ENCODE measurements at places on chromosomes 12 and 14.

DNA sequence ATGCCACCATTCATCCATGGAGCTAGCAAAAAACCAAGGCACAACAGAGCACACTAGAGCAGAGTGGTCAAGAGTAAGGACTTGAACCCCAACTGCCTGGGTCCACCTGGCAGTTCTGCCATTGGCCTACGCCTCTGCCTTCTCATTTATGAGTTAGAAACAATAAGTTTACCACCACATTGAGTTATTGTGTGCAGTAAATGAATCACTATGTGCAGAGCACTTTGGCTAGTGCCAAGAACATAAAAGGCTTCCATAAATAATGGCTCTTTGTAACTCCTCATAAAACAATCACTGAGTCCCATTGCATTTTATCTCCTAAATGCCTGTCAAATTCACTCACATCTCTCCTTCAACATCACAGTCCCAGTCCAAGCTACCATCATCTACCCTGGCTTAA lies 86.3 kb downstream of the OTX2 start:
- no peak for DNase-seq

DNA sequence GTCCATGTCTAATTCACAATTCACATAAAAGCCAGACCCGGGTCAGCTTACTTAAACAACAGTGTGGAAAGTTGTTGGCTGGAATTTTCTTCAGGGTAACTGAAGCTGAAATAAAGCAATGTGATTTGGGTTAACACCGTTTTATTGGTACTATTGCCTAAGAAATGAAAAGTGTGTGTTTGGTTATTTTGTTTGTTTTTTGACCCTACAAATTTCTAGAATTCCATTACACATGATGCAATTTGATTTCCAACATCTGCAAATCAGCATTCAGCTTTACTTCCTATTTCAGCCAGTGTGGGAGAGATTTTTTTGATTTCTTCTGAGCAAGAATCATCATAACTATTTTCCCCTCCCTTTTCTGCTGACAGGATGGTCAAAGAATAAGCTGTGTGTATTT lies 45.7 kb upstream of the CLMN start:
- DNase-seq, result no peak

DNA sequence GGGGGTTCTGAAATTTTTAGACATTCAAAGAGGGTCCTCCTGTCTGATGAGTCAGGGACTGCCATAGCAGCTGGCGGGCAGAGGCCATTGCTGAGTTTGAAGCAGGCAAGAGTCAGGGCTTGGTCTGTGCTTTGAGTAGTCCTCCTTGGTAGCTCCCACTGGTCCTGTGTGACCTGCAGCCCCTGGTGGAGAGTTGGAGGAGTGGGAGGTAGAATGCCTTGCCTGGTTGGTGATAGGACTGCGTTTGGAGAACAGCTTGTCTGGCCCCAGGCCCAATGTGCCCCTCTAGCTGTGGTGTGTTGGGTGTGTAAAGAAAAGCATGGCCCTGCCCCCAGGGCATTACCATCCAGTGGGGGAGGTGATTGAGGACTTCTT lies 116.7 kb downstream of the BEGAIN start:
- DNase-seq, result no peak

DNA sequence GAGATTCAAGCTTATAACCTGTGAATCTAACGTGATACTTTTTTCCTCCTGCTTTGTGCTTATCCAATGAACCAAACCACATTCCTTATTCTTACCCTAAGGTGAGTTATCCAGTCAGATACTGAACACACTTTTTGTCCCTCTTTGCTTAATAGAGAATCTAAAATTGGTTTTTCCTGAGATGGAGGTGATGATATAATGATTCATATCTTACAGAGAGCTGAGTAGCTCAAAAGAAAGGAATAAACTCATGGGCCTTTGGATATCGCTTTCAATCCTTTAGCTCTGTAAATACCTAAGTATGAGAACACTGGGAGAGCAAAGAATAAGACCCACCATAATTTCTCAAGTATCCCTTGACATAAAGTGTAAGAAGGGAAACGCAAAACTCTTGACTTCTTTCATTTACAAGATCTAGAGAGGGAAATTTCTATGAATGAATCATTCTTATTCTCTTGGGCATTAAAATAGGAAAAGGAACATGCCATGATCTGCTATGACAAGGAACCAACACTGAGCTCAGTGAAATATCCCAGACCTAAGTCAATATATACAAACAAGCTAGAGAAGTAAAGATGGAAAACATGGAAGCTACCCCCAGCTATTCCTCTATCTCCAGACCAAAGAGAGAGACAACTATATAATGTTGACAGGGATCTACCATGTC lies 81.8 kb upstream of the STAC3 start:
- DNase-seq, result no peak

- DNase-seq, result no peak
These were observed 20.8 kb downstream of the CKAP4 start for GRCh38 chr12:106226884-106227640.

- peak; percentile 27 for DNase-seq
These were observed 22.3 kb downstream of the DCAF4 start for GRCh38 chr14:72948481-72949138.

GRCh38 chr12:72995616-72996015 lies 723.4 kb downstream of the TRHDE start:
- no peak for DNase-seq

DNA sequence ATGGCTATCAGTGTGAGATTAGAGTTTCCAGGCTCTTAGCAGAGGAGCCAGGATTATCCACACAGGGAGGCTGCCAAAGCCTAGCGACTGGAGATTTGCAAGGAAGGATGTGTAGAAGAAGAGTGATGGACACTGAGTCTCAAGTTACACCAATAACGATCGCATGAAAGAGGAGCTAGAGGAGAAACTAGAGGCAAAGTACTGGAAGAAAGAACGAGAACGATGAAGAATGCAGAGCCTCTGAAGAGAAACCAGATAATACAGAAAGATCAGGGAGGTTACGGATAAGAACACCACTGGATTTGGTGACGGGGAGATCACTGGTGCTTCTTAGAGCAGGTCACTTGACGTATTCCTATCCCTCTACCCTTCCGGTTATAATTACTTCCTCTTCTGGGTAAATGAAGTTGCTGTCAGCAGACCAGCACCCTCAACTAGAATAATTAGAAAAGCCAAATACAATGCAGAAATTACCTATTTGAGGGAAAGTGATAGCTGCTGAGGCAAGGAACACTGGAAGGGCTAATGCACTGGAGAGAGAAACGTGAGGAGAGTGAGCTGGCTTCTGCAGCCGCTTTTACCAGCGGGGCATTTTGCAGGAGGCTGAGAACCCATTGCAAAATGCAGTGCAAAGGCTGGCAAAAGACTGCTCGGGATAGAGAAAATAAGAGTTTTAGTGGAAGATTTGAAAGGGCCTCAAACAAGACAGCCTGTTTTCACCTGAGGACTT lies 93.1 kb upstream of the HIF1A start:
- DNase-seq, result no peak

DNA sequence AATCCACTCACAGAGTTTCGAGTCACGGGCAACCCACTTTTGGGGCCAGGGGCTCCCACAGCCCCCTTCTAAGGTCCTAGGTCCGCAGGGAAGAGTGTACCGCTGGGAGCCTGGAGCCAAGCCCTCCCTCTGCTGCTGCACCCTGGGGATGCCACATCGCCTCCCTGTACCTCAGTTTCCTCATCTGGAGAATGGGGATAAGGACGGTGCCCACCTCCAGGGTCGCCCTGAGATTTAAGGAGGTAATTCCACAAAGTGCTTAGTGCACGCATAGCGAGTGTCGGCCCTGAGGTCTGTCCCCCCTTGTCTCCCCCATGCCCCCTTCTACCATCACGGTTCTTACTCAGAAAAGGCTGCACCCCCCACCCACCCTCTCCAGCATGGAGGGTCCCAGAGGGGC lies 35.5 kb downstream of the NCOR2 start:
- no peak for DNase-seq

- no peak for DNase-seq
These were observed 99.9 kb downstream of the ST8SIA1 start for GRCh38 chr12:22234561-22234960.

- DNase-seq, result no peak
These were observed 53.9 kb downstream of the METTL25 start for GRCh38 chr12:82412246-82412645.

GRCh38 chr14:70567791-70568190 lies 32.7 kb downstream of the MED6 start:
- DNase-seq, result no peak

DNA sequence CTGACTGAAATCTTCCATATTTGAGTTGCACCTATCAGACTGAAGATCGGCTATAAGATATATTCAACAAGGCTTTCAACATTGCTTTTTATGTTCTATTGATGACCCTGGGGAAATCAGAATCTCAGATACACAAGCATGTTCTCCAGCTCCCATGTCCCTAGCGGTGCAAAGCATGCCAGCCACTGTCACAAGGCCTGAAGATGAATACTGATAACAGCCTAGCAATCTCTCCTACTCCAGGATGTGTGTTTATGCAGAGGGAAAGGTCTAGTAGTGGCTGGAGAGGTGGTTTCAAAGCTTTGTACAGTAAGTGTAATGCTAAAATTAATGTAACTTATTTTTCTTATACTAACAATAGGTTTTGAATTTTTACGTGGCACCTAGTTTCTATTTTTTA lies 64.6 kb downstream of the SOX5 start:
- DNase-seq, result no peak

GRCh38 chr12:2389079-2389790 lies 336.4 kb downstream of the CACNA1C start:
- no peak for DNase-seq

DNA sequence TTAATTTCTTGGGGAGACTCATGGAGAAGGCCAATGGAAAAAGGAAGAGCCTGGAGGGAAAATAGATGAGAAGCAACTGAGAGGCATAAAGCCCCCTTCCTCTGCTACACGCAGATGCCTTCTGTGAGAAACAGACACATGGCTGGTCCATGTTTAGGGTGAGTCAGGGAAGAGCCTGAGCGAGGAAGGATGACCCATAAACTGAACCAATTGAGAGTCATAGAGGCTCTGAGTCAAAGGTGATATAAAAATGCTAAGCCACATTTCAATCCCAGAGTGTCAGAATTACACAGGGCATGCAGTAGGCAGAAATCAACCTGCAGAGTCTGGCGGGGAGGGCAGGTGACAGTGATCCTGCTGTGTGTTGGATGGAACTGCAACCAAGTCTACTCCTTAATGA lies 30.1 kb upstream of the NEDD1 start:
- DNase-seq, result no peak

- DNase-seq, result no peak
These were observed 23.4 kb upstream of the RAB35 start for GRCh38 chr12:120139958-120140357.

DNA sequence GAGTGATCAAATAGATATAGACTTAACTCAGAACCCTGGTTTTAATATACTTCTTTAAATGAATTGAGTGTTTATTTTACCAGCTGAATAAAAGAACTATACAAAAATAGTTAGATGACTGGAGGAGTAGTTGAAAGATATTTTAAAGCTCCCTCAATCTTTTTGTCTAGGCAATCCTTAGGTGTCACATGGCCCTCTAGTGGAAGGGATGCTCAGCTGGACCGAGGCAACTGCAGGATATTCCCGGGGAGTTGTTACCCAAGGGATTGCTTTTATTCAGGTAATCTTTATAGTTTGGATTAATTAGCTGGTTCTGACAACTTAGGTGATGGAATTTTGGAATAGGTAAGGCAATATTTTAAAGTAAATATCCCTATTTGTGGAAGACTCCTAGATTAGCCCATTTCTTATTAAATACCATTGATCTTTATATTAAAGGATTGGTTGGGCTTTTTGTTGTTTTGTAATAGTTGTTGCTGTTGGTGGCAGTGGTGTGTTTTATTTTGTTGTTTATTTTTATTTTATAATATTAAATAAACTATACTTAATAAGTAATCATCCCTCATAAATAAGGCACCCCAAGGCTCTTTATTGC lies 57.1 kb downstream of the ZDHHC17 start:
- no peak for DNase-seq

- DNase-seq, result no peak
These were observed 328.3 kb upstream of the RTL1 start for GRCh38 chr14:101231828-101232227.

- DNase-seq, result no peak
These were observed 88.9 kb upstream of the FRMD6 start for GRCh38 chr14:51562816-51563215.

GRCh38 chr12:3728686-3729085 lies 24.2 kb downstream of the CRACR2A start:
- DNase-seq, result no peak

- DNase-seq, result no peak
These were observed 10.2 kb upstream of the NFE2 start for GRCh38 chr12:54311051-54311450.

GRCh38 chr14:87304404-87304803 lies 688.6 kb downstream of the GALC start:
- DNase-seq, result no peak

- peak; percentile 79 for DNase-seq
These were observed 43.7 kb downstream of the KDM2B start for GRCh38 chr12:121536899-121537813.

GRCh38 chr12:8697476-8698131 lies at the start of gene RIMKLB:
TSS of gene RIMKLB (plus strand) at chr12:8697991. CDS start at chr12:8713867, 15,876 bp downstream.
- peak; percentile 64 for DNase-seq

- DNase-seq, result no peak
These were observed 424.0 kb downstream of the RMST start for GRCh38 chr12:97886511-97887176.

DNA sequence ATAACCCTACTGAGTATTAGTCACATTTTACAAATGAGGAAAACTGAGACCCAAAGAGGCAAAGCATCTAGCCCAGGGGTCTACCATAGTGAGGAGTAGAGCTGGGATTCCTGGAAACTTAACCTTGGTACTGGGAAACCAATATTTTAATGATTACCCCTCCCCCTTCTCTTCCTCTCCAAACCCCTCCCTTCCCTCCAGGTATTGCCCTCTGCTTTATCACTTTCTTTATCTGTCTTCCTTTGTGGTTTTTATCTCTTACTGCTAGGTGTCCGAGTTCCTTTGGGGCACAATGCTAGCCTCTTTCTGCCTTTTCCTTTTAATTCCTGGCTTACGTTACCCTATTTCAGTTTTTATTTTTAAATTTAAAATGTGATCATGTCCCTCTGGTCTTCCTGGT lies 2.8 kb downstream of the GABARAPL1 start:
- no peak for DNase-seq

DNA sequence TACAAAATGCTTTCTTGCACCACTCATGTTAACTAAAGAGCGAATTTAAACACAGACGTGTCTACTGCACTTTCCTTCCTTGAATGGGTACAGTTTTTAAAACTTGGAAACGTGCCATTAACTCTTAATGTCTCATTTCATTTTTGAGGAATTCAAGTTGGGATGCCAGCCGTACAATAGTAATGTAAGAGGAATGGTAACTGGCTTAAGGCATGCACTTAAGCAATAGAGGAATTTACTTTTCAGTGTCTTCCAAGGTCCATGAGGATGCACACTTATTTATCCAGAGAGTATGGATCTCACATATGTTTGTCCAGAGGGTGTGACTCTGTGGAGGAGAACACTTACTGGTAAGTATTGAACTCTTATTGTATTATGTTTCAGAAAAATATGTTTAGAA lies 52.9 kb downstream of the PPP4R4 start:
- no peak for DNase-seq

DNA sequence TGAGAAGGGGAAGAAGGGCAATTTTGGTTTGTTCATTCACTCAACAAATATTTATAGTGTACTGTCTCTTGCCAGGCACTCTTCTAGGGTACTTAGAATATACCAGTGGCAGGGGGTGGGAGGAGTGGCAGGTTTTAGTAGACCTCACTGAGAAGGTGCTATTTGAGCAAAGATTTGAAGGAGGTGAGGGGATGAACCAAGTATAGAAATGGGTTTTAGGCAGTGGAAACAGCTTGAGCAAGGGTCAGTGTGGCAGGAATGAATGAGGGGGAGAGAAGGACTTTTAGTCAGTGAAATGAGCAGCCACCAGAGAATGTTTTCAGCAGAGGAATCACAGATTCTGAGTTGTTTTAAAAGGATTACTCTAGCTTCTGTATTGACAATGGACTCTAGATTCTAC lies 2.3 kb downstream of the PRIM1 start:
- no peak for DNase-seq

GRCh38 chr12:123908884-123909725 lies 63.5 kb downstream of the CCDC92 start:
- no peak for DNase-seq

All from hippocampal formation (tissue), 2 donors.